Left lung (tissue), 14 donors: ENCODE measurements at places on chromosomes 5 and 9. TPM values are rescaled to one million over a fixed set of nuclear protein-coding genes. Genes with fewer than 3 reads are reported as not detected.

- no peaks in the 10 kb centered on the region for H3K36me3 ChIP-seq
- no peaks in the 10 kb centered on the region for H3K27me3 ChIP-seq
- no peak overlapping the region for H3K27ac ChIP-seq
- H3K4me3 ChIP-seq = no peak overlapping the region
- no peaks in the 10 kb centered on the region for H3K4me1 ChIP-seq
- DNase-seq = no peak
Observed at GRCh38 chr5:140084541-140084940, 29.4 kb upstream of the PURA start.

DNA sequence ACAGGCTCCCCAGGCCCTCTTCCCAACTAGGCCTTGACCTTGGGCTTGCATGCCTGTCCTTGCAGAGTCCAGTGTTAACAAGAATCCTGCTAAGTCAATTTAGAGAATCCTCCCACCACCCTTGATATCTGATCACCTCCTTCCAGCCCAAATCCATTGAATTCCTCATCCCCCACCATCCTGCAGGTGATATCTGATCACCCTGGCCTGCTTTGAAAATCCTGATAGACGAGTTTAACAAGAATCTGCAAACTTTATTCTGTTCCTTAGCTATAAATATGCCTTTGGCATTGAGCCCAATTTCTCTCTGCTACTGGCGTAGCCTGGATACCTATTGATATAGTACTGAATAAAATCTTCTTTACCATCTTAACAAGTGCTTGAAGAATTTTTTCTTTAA is 125.5 kb downstream of the DIRAS2 start:
- H3K4me1 ChIP-seq = no peaks in the 10 kb centered on the region
- no peak overlapping the region for H3K4me3 ChIP-seq
- no peaks in the 10 kb centered on the region for H3K27me3 ChIP-seq
- H3K36me3 ChIP-seq = no peaks in the 10 kb centered on the region
- H3K27ac ChIP-seq = no peak overlapping the region

COQ4 gene
- polyA plus RNA-seq = 65.9 TPM

DNA sequence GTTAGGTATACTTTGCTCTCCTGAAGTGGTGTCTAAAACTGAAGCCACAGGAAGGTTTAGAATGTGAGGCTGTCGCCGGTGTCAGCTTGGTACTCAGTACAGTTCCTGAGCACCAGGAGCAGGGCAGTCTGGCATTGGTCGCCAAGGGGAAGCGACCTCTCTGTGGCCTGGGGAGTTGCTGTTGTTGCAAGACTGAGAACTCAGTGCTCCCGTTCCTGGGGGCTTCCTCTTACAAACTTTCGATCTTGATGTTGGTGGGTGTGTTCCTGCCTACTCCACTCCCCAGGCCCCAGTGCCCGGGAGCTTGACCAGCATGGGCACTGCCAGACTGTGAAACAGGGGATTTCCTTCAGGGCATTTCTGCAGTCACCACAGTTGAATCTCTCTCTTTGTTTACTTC is 52.4 kb upstream of the PPARGC1B start:
- peak overlapping the region; percentile 10 for H3K27ac ChIP-seq
- H3K4me3 ChIP-seq = no peak overlapping the region
- no peaks in the 10 kb centered on the region for H3K27me3 ChIP-seq
- H3K36me3 ChIP-seq = no peaks in the 10 kb centered on the region
- DNase-seq = no peak
- peaks cover 51% of the 10 kb centered on the region for H3K4me1 ChIP-seq
